ENCODE measurements at places on chromosomes 5 and 9.

GRCh38 chr9:95477885-95478284 is 38.9 kb downstream of the PTCH1 start:
- DNase-seq: no peak

- DNase-seq: no peak
These were observed 114.1 kb downstream of the PAM start for GRCh38 chr5:102869230-102869629.

DNA sequence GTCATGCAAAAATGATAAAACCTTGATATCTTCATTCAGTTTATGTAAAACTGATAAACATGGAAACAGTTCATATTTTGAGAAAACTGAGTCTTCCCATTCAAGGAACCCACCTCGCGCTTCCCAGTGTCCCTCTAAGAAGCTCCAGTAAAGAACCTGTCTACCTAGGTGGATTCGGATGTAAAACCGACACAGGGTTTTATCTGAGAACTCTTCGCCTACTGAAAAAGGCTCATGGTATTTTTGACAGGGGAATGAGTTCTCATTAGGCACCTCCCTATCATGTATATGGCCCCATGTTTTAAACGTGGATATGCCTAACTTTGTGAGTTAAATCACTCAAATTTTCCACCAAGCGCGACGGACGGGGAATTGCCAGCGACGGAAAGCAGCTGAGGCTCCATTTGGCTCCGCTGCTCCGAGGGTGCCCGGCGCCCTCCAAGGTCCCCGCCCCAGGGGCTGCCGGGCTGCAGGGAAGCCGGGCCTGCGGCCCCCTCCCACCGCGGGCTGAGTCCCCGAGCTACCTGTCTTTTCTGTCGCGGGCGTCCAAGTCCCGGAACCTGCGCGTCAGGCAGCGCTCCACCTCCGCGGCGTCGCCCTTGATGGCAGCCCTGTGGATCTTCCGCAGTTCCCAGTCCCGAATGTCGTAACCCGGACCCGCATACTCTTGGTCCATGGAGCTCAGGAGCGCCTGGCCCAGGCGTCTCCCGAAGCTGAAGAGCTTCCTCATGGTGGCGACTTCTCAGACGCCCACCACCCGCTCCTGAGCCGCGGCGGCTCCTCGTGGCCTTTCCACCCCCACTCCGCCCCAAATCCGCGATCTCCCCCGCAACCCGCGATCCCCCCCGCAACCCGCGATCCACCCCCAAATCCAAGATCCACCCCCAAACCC is 594 bp downstream of the ANKRD18A start:
- no peak for DNase-seq

- DNase-seq: no peak
These were observed 42.0 kb upstream of the KCNN2 start for GRCh38 chr5:114319821-114320220.

DNA sequence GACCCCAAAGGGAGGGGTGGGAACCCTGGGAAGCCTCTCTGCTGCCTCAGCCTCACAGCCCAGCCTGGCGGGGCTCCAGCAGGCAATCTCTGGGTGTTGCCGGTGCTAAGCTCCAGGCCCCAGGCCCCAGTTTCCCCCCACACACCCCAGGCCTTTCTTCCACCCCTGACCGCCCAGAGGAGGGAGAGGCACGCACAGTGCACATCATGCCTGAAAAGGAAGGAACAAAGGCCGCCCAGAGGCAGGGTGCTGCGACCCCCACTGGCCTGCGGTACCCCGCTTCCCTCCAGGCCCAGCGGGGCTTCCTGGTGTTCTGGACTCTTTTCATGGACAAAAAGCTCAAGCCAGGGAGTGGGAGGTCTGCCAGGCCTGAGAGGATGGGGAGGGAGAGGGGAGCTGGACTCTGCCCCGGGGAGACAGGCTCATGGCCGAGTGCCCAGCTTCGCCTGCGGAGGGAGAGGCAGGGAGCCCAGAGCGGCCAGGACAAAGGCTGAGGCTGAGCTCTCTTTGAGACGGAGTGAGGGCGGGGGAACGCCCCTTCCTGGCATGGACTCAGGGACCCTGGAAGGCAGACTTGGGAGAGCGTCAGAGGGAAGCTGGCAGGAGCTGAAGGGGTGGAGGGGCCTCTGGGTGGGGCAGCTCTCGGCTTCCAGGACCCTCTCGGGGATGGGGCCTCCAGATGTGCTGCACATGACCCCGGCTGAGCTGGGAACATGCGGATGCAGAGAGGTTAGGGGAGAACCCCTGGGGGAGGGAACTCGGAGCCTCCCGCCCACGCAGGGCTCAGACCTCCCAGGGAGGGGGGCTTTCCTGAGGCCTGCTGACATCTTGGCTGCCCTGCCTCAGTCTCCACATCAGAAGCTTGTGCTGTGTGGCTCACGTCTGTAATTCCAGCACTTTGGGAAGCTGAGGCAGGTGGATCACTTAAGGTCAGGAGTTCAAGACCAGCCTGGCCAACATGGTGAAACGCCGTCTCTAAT is 1.8 kb upstream of the ENTPD2 start:
- no peak for DNase-seq

GRCh38 chr5:150598821-150599273 is 41.6 kb upstream of the SYNPO start:
- DNase-seq: no peak

DNA sequence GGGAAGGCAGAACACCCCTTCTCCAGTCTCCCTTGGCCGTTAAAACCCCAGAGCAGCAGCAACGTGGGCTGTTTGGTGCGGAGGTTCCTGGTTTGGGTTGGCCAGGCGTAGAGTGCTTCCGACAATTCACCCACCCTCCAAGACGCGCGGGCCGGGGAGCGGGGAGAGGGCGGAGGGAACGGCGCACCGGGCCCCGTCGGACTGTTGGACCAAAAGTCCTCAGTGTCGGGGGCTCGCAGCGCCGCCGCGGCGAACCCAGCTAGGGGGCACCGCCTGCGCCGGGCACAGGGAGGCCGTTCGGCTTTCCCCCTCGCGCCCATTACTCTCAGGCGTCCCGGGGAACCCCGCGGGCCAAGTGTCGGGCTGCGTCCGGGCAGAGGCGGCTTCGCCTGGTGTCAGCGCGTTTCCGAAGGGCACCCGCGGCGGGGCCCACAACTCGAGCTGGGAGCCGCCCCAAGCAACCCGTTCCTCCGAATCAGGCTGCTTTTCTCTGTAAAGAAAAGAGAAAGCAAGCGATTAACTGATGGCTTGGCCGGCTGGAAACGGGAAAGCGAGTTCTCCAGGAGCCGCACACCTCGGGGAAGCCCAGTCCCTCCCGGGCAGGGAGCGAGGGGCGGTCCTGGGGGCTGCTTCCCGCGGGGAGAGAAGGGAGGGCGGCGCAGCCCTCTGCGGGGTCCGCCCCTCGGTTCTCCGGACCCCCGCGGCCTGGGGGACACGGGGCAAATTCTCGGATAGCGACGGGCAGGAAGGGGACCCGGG is 145.5 kb downstream of the ERCC6L2 start:
- no peak for DNase-seq

- DNase-seq: no peak
These were observed 137.5 kb downstream of the MAT2B start for GRCh38 chr5:163642904-163643303.

DNA sequence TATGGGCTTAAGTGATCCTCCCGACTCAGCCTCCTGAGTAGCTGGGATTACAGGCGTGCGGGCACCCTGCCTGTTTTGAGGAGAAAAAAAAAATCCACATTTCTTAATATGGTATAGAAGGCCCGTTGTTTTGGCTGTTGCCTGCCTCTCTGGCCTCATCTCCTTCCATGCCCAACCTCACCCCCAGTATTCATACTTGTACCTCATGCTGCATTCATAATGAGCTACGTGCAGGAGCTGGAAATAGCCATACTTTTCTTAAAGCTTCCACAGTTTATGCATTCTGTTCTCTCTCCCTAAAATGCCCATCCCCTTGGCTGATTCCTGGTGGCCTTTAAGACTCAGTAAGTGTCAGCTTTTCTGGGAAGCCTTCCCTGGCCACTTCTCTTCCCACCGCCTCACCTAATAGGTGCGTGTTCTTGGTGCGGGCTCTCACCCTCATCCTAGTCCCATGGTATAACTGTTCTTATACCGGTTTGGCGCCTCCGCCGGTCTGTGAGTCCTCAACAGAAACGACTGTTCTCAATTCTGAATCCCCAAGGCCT is 2.1 kb upstream of the TPM2 start:
- no peak for DNase-seq

- DNase-seq: no peak
These were observed 62.1 kb upstream of the IL6ST start for GRCh38 chr5:56056875-56057274.

DNA sequence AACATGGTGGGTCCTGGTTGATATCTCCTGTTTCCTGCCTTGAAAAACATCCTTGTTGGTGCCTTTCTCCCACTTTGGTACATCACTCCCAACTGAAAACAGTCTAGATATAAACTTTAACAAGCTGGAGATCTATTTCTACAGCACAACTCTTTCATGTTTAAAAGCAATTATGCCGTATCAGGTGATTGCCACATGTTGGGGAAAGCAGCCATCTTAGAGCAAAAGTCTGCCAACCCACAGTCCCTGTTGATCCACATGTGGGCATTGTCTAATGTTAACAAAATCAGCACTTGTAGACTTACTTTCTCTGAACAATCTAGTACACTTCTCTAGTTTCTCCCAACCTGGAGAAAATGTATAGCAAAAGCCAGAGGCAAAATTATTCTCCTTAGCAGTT is 104.1 kb downstream of the PRDM6 start:
- DNase-seq: no peak

- peak; percentile 84 for DNase-seq
These were observed 190.7 kb upstream of the SLC27A6 start for GRCh38 chr5:128774605-128775004.

- no peak for DNase-seq
These were observed 3.5 kb upstream of the RNF20 start for GRCh38 chr9:101530076-101530711.

Measured in non-pigmented ciliary epithelial cell (primary cell).